ENCODE measurements at places on chromosomes 11 and 22.

DNA sequence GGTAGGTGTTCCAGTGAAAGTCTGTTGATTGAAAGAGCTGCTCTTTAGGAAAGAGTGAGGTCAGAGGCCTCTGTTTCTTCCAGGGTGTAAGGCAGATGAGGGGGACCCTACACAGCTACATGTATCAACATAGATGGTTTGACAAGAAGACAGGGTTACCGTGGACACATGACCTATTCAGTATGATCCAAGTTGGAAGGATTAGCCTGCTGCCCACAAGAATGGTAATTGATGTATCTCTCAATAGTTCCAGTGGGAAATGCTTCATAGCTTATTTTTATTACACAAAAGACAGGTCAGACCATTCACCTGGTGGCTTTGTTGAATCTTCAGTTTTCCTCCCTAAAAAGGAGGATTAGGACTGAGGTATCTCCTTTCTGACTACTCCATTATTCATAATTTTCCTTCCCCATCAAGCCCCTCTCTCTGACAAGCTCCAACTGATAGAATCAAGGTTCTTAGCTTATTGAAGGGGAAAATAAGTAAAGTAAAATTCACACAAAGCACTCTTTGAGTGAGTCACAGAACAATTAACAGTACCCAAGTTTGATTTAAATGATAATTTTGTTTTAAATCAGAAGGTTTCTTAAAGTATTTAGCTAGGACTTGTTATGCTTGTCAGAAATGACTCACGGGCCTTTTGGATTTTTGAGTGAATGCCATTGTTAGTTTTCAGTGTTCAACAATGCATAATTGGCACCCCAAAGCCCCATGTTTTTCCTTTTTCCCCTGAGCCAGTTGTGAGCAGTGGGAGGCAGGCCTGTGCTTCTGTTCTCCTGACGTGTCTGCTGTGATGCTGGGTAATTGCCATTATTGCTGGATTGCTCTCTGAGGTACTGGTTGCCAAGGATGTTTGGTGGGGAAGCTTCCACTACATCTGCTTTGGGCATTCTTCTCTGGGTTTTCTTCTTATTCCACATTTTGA is 373.2 kb downstream of the DDX10 start:
- DNase-seq: peak; percentile 10

DNA sequence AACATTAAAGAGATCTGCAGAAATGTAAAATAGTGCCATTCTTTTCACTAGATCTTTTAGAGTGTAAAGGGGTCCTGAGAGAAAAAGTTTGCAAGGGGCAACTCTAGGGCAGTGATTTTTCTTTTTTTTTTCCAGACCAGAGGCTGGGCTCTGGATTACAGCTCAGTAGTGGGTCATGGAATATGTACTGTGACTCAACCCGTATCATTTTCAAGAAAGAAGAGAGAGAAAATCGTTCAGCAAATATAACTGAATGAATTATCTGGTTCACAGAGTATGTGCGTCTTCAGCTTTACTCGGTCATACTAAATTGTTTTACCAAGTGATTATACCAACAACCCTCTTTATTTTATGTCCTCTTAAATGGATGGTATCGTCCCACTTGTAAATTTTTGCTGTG is 3.8 kb downstream of the CEP57 start:
- DNase-seq: no peak

- no peak for DNase-seq
Observed at GRCh38 chr11:7473717-7474116, 11.6 kb upstream of the OLFML1 start.

- no peak for DNase-seq
Observed at GRCh38 chr11:119709638-119710346, 19.2 kb downstream of the NECTIN1 start.

GRCh38 chr11:34411791-34412190 is 26.9 kb upstream of the CAT start:
- no peak for DNase-seq

- DNase-seq: no peak
Observed at GRCh38 chr22:46003271-46004091, 26.5 kb upstream of the WNT7B start.

GRCh38 chr11:20036626-20037335 is 123.5 kb downstream of the DBX1 start:
- no peak for DNase-seq

GRCh38 chr11:67731583-67731982 is 57.2 kb upstream of the ALDH3B2 start:
- DNase-seq: no peak

GRCh38 chr11:57800444-57801182 is 39.0 kb downstream of the CTNND1 start:
- peak; percentile 81 for DNase-seq

GRCh38 chr11:111571829-111572501 is 30.3 kb upstream of the SIK2 start:
- no peak for DNase-seq

DNA sequence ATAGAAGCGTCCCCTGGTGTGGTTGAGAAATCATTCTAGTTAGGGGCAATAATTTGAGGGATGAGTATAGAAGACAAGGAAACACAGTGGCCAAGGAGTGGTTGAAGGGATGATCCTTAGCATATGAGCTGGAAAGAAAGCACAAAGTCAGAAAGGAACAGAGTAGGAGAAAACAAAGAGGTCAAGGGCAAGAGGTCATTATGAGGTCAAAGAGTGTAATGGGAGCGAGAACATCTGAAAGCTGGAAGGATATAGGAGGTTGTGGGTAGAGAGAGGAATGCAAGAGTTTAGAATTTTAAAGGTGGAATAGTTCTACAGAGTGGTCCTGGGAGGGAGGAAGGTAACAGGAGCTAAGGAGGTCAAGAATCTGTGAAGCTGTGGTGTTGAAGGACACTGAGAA is 2.0 kb downstream of the DCHS1 start:
- DNase-seq: no peak

DNA sequence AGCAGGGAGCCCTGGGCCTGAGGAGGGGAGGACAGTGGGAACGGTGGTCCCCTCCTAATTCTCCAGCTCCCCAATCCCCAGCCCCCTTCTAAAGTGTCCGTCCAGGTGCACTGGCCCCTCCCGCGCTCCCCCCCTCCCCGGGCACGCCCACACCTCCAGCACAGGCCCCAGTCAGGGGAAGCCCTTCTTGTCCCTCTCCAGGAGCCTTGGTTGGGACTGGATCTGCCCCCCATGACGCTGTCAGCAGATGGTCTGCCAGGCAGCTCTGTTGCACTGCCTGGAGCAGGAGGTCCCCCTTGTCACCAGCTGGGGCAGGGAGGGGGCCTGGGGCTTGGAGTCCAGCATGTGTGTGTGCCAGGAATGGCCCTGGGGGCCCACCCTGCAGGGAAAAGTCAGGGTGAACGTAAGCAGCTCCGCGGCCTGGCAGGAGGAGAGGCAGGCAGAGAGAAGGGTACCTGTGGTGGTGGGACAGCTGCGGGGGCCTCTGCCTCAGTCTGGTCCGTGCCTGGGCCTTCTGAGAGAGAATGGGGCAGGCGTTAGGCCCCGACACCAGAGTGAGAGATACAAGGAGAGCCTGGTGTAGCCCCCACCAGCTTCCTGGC is 1.6 kb downstream of the IRF7 start:
- DNase-seq: no peak

DNA sequence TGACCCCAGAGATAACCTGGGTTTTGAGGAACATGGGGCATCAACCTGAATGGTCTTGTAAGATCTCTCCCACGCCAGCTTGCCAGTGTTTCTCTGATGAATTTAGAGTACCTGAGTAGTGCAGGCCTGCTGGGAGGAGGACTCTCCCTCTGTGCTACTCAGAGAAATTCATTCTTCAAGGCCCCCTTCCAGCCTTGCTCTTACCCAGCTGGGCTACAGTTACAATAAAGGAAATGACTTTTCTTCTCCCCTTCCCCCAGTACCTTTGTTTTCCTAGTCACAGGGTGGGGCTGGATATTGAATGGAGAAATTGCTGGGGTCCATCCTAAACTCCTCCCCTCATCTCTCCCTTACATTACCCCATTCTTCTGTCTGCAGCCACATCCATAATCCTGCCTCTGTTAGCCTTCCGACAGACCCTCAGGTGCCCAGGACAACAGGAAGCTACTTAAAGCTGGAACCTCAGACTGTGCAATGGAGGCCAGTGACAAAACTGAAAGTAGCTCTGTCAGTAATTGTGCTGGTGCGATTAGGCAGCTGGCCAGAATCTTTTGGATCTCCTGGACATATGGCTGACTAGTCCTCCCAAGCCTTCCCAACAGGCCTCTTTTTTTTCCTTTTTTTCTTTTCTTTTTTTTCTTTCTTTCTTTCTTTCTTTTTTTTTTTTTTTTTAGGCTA is 17.4 kb downstream of the LIMK2 start:
- no peak for DNase-seq

DNA sequence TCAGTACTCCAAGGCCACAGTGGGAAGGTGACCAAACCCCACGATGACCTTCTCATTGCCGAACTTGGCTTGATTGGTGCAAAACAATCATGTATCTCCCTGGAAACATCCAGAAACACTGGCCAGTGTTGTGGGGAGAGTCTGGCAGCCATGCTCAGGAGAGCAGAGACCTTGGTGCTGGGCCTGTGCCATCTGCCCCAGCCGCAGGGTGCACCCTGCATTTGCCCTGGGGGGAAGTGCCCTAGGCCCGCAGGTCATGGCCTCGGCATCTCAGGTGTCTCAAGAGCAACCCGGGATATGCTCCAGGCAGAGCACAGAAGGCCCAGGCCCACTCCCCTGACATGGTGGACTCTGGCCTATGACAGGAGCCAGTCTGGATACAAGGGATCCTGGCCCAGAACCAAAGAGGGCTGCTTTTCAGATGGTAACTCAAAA is 23.7 kb downstream of the ARVCF start:
- DNase-seq: no peak

DNA sequence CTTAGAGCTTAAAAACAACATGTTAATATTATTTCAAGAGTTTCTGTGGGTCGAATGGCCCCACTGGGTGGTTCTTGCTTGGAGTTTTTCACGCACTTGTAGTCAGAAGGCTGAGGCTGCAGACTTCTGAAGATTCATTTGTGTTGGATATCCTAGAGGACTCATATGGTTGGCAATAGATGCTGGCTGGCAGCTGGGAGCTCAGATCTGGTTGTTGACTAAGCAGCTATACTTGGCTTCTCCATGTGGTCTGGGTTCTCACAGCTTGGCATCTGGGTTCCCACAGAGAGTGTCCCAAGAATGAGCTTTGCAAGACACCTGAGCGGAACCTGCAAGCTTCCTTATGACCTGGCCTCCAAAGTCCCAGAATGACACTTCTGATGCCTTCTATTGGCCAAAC is 163.9 kb upstream of the ZC3H12C start:
- no peak for DNase-seq

DNA sequence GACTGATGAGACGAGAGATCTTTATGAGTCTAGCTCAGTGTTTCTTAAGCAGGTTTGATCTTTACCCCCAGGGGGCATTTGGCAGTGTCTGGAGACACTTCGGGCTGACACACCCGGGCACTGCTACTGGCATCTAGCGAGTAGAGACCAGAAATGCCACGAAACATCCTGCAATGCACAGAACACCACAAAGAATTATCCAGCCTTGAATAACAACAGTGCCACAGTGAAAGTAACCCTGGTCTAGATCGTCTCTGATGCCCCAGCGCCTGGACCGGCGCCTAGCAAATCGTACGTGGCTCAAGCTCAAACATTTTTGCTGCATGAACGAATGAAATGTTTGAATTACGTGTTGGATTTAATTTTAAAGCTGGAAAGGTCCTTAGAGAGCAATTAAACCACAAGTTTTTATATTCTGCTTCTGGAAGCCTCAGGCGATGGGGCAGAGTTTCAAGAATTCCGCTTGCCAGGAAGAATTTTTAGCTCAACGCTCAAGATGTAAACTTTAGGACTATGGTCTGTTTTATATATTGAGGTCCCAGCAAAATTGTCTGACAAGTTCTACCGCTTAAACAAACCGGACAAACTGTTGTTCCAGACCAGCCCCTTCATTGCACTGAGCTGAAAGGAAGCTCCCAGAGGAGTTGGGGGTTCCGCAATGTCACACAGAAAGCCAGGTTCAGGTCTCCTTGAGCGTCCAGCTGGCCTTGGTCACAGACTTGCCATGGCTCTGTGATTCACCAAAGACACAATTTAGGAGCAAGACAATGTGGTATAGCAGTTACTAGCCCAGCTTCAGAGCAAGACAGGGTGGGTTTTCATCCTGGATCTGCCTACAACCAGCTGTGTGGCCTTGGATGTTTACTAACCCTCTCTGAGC is 44.2 kb upstream of the SMTN start:
- no peak for DNase-seq

DNA sequence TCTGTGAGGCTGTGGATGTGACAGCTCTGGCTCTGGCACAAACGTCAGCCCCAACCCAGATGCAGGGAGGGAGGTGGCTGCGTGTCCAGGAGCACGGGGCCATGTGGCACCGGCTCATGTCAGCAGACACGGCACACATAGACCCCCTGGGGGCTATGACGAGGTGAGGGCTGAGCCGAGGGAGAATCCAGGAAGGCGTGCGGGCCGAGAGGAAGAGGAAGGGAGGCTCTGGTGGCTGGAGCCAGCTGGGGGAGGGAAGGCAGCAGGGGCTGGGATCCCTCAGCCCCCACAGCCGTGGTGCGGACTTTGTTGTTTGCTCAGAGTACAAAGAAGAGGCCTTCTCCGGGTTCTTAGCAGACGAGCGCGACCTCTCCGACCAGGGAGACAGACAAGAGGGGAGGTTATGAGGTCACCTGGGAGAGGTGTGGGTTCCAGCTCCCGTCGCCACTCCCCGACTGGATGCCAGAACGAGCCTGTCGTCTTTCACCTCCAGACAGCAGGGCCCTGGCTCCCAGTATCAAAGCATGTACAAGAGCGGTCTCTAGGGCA is 46.1 kb downstream of the CDKN1C start:
- DNase-seq: no peak

- DNase-seq: no peak
Observed at GRCh38 chr22:41382610-41383009, 868 bp downstream of the TEF start.
